ENCODE measurements at places on chromosomes 2 and 18. TPM values are rescaled to one million over a fixed set of nuclear protein-coding genes. Genes with fewer than 3 reads are reported as not detected.

The IL18RAP gene
- not detected for total RNA-seq

The KANSL1L gene
- total RNA-seq = 6.1 TPM

The MRO gene
- total RNA-seq = 0.30 TPM

The BOK gene
- total RNA-seq = 36.5 TPM

The LONRF2 gene
- under 0.01 TPM for total RNA-seq

The FOXD4L1 gene
- total RNA-seq = not detected

The NEURL3 gene
- total RNA-seq = not detected

The EPAS1 gene
- 23.0 TPM for total RNA-seq

The SERPINB3 gene
- total RNA-seq = not detected

The RAB17 gene
- total RNA-seq = under 0.01 TPM

The ALPI gene
- total RNA-seq = not detected

The MLPH gene
- total RNA-seq = 27.2 TPM

The DQX1 gene
- not detected for total RNA-seq

The IL1RL1 gene
- 0.17 TPM for total RNA-seq

The FARSB gene
- 33.3 TPM for total RNA-seq

The CERKL gene
- 0.15 TPM for total RNA-seq

The CACNB4 gene
- total RNA-seq = 0.15 TPM

The SCYGR4 gene
- not detected for total RNA-seq
